NCI-H2081 treated with DMSO at 0.1 percent for 48 hours (cell line): ENCODE measurements at places on chromosomes 13 and 19.

DNA sequence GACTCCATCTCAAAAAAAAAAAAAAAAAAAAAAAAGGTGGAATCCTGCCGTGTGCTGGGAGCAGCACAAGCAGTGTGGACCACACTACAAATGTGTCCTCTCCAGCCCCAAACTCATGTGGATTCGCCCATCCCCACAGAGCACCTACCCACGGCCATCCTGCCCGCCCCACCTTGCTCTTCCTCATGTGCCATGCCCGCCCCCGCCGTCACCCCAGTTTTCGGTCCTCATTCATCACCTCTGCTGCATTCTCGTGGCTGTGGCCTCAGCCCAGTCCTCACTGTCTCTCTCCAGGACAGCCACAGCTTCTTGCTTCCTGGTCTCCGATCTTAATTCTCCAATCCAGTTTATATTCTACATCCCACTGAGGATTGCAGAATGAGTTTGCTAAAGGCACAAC lies 80.0 kb upstream of the TM9SF2 start:
- DNase-seq, result no peak

DNA sequence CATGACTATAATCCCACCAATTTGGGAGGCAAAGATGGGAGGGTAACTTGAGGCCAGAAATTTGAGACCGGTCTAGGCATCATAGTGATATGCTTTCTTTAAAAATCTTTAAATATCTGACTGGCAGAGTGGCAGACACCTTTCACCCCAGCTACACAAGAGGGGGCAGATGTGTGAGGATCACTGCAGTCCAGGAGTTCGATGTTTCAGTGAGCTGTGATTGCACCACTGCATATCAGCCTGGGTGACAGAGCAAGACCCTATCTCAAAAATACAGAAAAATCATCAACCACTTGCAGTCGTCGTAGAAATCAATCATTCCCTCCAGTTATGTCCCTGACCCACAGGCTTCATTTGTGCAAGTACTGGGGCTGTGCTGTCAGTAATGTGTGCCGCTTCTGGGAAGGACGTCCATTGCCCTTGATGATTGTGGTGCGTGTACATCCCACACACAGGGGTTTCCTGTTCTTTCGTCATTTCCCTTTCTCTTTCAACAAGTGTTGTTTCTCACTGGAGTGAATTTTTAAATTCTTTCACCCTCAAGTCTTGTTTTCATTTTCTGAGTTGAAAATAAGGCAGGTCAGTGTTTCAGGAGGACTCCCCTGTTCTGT lies 1.4 kb downstream of the LGALS14 start:
- DNase-seq, result no peak

- no peak for DNase-seq
Observed at GRCh38 chr13:45662162-45662561, 40.0 kb upstream of the CBY2 start.

DNA sequence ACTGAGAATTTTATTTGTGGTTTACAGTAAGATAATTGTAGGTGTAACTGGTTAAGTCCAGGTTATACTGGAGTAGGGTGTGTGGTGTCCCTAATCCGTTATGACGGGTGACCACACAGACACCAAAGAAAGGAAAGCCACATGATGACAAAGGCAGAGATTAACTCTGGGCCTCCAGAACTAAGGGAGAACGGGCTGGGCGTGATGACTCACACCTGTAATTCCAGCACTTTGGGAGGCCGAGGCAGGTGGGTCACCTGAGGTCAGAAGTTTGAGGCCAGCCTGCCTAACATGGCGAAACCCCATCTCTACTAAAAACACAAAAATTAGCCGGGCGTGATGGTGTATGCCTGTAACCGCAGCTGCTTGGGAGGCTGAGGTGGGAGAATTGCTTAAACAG lies 10.2 kb upstream of the FUT2 start:
- no peak for DNase-seq

DNA sequence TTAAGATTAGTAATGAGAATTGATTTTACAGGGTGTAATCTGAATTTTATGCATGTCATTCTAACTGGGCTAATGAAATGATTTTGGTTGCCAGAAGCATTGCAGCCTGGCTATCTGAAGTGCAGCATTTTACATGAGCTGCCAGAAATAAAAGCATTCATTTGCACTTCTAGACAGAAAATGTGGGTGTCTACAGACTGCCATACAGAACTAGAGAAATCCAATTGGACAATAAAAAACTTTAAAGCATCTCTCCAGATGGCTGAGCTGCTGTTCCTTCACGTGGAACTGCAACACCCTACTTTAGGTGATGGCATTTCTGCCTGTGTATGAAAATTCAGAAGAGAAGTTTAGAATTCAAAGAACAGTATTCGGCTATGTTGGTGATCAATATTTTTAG lies 450.1 kb upstream of the SLITRK1 start:
- DNase-seq, result no peak

DNA sequence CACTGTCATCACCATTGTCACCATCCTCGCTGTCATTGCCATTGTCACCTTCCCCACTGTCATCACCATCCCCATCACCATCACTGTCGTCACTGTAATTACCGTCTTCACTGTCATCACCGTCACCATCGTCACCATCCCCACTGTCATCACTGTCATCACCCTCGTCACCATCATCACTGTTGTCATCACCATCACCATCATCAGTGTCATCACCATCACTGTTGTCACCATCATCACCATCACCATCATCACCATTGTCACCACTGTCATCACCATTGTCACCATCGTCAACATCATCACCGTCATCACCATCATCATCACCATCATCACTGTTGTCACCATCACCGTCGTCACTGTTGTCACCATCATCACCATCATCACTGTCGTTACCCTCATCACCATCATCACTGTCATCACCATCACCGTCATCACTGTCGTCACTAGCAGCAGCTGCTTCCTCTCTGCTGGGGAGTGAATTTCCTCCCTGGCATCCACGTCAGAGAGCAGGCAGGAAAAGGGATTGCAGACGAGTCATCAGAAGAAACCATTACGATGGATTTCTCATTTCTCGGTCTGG lies 27.3 kb downstream of the TMEM255B start:
- no peak for DNase-seq

GRCh38 chr19:52273301-52273700 lies 3.9 kb downstream of the ZNF766 start:
- no peak for DNase-seq

DNA sequence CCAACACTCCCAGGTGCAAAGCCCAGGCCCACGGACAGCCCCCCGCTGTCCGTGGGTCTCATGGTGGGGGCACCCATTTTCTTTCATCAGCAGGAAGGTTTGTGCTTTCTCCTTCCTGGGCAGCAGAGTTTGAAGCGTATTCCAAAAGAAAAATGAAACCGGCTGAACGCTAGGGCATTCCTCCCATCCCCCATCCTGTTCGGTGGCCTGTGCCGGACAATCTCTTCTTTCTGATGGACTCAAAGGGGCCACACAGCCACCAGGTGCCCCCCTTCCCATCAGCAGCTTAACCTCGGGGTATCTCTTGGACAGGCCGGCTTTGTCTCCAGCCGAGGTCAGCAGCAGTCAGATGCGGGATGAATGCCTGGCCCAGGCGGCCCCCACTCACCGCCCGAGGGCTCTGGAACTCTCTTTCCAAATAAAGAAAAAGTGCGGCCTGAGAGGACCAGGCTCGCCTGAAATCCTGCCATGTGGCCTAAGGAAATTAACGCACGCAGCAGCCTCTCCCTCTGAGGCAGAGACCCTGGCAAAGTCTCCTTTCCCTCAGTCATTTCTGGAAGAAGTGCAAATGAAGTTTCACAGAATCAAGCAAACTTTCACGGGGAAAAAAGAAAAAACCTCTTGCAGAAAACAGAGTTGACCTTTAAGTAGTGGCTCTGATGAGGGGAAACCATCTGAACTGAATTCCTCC lies 67.8 kb downstream of the RASA3 start:
- no peak for DNase-seq

- no peak for DNase-seq
Observed at GRCh38 chr19:13723206-13723605, 41.1 kb upstream of the MRI1 start.

DNA sequence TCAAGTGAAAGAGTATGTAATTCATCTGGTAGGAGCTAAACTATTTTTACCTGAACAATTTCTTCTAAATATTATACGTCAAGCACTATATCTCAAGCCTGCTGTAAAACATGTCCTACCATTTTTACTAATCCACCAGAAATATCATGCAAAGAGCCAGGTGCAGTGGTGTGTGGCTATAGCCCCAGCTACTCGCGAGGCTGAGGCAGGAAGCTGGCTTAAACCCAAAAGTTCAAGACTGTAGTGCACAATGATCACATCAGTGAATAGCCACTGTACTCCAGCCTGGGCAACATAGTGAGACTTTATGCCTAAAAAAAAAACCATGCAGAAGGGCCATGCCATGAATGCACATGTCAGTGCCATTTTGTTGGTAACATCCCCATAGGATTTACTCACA lies 20.7 kb upstream of the CLN5 start:
- DNase-seq, result no peak

GRCh38 chr13:97568850-97569249 lies 134.9 kb downstream of the RAP2A start:
- DNase-seq, result no peak

DNA sequence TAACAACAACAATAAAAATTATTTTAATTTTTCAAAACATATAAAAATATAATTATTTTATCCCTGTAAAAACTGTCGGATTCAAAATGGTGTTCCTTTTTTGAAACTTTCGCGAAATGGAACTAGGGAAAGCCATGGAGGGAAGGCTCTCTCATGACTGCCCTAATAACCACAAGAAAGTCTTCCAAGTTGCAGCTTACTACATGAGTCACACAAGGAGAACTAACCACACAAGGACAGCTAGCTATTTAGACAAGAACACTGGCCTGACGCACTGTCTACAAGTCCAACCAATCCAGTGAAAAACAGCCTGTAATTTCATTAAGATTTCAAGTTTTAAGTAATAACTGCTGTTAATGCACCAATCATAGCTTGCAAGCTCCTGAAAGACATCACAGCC lies 319.2 kb upstream of the PCDH9 start:
- no peak for DNase-seq

DNA sequence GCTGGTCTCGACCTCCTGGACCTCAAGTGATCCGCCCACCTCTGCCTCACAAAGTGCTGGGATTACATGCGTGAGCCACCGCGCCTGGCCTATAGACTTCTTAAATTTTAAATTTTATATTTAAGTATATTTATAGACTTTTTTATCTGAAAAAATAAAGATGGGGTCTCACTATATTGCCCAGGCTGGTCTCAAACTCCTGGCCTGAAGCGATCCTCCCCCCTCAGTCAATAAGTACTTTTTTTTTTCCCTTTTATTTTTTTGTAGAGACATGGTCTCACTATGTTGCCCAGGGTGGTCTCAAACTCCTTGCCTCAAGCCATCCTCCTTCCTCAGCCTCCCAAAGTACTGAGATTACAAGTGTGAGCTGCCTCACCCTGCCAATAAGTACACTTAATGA lies 1.9 kb downstream of the SERTAD1 start:
- no peak for DNase-seq

- DNase-seq, result no peak
Observed at GRCh38 chr19:51119611-51120010, 5.1 kb upstream of the SIGLEC9 start.

DNA sequence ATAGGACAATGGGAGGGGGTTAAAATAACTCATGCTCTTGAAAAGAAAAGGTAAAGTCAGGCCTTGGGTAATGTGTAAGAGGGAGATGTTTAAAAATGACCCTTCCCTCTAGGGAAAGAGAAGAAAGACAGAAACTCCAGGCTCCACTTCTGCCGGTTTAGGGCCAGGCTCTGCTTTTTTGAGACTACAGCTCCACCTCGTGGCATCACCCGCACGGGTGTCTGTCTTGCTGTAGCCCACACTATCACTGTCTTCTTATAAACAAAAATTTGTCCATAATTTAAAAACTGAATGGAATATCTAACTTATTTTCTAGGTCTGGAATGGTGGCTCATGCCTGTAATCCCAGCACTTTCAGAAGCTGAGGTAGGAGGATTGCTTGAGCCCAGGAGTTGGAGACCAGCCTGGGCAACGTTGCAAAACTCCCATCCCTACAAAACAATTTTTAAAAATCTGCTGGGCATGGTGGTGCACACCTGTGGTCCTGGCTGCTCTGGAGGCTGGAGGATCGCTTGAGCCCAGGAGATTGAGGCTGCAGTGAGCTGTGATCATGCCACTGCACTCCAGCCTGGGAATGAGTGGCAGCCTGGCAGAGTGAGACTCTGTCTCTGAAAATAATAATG lies 65.1 kb upstream of the GTF3A start:
- DNase-seq, result no peak

- no peak for DNase-seq
Observed at GRCh38 chr19:50327461-50328223, 1.5 kb downstream of the KCNC3 start.

DNA sequence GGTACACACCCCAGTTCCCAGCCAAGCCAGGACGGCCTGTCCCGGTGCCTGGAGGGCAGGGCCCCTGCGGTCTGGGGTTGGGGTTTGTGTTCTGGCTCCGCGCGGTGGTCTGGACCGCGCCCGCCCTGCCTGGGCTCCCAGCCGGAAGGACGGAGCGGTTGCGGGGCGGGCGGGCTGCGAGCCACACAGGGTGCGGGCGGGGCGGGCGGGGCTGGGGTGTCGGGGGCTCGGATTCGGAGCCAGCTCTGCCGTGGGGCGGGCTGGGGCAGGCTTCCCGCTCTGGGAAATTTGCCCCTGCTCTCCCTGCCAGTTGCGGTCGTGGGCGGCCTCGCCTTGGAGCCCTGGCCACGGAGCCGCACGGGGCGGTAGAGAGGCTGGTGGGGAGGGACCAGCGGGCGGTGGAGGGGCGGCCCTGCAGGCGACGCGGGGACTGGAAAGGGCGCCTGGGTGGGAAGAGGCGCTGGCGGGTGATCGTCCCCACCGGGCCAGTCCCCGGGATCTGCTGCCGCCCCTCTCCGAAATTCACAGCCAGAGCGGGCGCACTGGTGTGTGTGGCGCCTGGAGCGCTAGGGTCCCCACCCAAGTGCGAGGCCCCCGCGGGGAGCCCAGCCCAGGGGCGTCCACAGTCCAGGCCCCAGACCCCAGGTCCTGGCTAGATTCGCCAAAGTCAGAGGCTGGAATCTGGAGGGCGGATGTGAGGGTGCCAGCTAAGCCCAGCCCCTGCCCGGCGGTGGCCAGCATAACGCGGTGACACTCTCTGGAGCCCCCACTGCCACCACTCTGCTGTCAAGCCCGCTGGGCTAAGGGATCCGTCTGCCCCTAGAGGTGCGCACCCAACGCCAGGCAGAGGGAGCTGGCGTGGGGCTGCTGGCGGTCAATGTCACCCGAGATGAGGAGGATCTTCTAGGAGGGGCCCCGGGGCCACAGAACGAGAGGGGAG lies 11.0 kb upstream of the ZNF492 start:
- no peak for DNase-seq

DNA sequence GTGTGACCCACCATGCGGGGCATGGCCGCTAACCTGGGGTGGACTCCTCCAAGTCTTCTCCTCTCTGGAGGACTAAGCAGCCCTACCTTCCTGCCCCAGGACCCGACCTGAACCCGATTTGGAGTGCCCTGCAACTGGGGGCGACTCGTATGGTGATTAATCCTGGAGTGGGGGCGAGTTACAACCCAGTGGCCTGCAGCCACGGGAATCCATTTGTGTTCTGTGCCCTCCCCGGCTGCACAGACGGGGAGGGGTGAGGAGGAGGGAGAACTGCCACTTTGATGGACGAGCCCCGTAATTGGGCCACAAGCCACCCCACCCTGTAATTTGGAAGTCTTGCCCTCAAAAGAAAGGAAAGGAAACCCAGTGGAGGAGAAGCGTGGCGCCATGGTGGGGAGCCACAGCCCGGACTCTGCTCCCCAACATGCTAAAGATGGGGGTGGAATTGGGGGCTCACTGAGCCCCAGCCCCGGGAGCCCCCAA lies 18.0 kb downstream of the PRR36 start:
- no peak for DNase-seq

GRCh38 chr13:110773480-110773879 lies 60.0 kb downstream of the ING1 start:
- DNase-seq, result no peak
